ENCODE measurements at places on chromosomes 6 and 20.

DNA sequence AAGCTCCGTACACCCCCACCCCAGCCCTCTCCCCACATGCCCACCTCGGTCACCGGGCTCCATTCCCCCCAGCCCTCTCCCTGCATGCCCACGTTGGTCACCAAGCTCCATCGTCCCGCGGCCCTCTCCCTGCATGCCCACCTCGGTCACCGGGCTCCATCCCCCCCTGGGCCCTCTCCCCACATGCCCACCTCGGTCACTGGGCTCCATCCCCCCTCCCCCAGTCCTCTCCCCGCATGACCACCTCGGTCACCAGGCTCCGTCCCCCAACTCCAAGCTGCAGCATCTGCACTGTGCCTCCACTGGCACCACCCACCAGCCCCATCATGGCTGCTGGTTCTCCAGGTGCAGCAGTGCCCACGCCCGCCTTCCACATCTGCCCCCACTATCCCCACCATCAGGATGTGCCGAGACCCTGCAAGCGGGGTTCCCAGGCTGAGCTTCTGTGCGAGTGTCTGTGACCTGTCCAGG lies 16.8 kb downstream of the TAF4 start:
- DNase-seq = no peak

DNA sequence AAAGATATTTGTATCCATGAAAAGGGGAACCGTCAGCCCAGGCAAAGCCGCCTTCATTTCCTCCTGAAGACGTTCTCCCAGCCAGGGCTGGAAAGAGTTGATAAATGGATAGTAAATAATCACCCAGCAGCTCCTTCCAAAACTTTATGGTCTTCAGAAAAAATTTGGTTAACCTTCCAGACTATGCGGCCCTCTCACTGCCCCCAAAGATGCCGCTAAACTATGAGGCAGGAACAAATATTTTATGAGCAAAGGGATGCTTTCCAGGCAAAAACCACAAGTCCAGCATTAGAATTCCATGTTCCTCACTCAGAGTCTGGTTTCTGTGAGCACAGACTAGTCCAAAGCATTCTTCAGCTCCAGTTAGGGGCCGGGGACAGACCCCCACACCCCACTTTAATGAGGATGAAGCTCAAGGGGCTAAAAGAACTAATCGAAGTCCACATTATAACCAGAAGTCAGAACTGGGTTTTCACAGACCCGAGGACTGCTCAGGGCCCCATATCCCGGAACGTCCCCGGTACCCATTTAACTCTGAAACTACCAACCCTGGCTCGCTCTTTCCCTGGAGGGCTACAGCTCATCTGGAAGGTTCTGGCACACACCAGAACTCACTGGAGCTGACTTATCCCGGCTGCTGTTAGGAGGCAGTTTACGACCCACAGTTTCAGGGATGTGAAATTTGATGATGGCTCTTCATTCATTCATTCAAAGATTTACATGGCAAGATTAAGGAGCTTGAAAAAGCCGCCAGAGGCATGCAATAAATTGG lies 29.4 kb downstream of the BMP7 start:
- no peak for DNase-seq

DNA sequence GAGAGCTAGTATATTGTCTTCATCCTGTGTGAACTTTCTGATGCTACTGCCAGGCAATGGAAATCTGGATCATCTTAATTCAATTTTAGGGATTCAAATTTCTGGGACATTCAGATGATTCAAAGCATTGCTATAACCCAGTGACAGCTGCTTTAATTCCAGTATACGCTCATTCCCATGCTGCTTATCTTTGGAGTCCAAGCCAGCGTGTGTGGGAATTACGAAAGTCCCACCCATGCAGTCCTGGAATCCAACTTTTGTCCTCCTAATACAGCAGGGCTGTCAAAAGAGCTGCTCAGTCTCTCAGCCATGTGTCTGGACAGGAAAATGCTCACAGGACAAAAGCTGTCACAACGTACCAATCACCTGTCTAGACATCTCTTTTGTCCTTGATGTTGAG lies 219.8 kb downstream of the LAMA2 start:
- no peak for DNase-seq

GRCh38 chr6:74409447-74409846 lies 713.4 kb downstream of the CD109 start:
- DNase-seq = no peak

DNA sequence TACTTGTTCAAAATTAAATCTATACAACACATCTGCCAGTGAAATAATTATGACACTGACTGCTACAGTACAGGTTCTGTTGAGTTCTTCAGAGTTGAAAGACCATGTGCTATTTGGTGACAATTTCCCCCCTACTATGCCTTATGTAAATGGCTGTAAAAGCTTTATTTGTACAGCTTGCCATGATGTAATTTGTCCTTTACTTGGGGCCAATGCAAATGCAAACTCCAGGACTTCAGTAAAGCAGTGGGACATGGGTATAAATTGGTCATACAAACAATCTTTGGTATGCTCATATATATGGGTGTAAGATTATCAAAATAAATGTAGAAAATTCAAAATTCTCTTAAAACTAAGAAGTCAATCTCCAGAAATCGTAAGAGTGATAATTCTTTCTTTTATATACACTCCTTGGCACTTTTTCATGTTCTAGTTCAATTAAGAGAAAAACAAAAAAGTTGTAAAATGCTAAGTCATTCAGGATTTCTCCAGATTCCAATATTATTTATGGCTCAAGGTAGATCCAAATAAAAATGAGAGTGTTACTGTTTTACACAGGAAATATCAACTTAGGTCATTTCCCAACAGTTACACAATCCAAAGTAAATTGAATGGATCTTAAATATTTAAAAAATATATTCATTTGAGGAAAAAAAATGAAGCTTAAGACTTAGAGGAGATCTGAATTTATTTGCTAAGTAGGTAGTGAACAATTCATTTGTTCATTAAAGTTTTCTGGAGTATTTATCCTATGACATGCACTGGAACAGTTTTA lies 1310.5 kb upstream of the CITED2 start:
- no peak for DNase-seq

DNA sequence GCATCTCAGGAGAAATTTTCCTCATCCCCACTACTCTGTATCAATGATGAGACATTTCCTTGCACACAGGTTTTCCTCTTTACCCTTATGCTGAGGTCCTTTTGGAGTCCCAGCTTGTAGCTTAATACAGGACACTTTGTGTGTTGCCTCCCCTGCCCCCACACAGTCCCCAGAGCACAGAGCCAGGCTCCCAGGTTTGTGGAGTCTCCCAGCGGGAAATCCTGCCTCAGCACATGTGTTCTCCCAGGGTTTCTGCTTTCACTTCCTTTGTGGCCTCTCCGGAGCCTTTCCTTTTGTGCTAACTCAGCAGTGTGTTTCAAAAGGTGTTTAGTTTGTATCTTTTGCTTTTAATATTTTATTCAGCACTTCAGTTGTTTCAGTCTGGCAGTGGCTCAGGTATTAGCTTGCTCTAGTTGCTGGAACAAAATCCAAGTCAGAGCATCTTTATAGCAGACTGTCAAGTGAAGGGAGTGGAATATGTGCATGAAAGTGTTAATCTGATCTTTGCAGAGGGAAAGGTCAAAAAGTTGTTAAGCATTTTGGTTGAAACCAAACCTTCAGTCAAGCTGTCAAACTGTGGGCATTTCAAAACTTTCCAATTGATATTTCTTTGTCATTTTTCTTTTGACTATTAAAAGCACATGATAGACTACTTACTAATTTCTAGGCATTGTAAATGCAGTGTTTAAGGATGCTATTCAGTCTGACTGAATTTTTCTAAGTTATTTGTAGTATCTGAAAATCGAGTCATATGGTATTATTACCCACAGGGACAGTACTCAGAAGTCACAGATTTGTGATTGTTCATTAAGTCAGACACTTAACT lies 8.6 kb downstream of the SNX9 start:
- DNase-seq = no peak

GRCh38 chr6:44800784-44801592 lies 413.5 kb downstream of the CDC5L start:
- DNase-seq = no peak

- no peak for DNase-seq
Measured at GRCh38 chr6:146028252-146028795, 538 bp upstream of the GRM1 start.

DNA sequence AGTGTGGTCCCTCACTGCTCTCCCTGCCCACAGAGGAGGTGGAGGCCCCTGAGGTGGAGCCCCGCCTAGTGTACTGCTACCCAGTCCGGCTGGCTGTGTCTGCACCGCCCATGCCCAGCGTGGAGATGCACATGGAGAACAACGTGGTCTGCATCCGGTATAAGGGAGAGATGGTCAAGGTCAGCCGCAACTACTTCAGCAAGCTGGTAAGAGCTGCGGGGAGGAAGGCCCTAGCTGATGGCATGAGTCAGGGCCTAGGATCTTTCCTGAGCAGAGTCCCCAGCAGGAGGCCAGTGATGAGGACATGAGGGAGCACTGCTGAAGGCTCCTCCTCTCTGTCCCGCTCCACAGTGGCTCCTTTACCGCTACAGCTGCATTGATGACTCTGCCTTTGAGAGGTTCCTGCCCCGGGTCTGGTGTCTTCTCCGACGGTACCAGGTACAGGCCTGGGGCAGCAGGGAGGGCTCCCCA lies 11.2 kb downstream of the PCIF1 start:
- DNase-seq = no peak

- no peak for DNase-seq
Measured at GRCh38 chr6:52612336-52613054, 35.6 kb upstream of the TRAM2 start.

DNA sequence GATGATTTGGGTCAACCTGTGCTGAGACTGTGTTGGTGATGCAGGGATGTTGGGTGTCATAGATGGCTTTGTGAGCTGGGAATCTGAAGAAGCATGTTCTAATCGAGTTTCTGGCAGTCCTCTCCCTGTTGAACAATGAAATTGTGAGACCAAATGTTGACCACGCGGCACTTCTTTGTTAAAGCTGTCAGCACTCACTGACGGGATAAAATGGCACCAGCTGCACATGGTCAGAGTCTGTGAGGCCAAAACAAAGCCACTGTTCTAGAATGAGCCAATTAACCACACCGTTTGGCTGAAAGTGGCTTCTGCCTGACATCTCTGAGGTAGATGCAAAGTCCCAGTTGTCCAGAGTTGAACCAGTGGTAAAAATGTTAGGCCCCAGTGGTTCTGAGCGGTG lies 562.2 kb downstream of the KIF16B start:
- DNase-seq = no peak

Data from caudate nucleus (tissue), 63 donors.